Uterus (tissue), 4 donors: ENCODE measurements at places on chromosomes 2 and 18.

DNA sequence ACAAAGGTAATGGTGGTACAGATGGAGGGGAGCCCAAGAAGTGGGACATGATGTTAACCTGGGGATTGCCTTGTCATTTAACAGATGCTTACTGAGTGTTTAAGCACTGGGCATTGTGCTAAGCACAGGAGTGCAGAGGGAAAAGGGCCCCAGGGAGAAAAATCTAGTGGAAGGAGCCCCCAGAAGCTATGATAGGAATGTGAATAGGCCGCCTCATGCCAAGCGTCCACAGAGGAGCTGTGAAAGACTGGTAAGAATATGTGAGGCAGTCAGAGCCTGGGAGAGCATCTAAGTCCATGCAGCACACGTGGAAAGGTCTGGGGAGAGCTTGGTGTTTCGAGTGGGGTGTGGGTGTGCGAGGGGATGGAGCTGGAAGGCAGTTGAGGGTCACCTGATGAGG is 5.5 kb downstream of the ZNF532 start:
- no peaks in the 10 kb centered on the region for H3K36me3 ChIP-seq
- H3K4me1 ChIP-seq: no peaks in the 10 kb centered on the region
- no peak for DNase-seq

DNA sequence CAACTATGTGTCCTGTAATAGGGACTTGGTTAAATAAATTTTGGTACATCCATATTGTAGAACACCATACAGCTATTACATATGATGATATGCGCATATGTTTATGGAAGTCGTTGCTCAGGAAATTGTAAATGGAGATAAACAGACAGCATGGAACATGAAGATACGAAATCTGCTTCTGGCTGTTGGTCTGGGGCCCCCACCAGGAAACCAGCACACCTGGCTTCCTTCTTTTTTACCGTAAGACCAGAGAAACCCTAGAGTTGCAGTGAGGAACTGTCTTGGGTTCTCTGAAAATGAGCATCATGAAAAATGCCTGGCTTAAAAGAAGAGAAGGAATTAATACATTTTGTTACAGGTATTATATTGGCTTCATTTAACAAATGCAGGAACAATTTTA is 40.8 kb downstream of the SPTBN1 start:
- H3K36me3 ChIP-seq: no peaks in the 10 kb centered on the region
- peaks cover 21% of the 10 kb centered on the region for H3K4me1 ChIP-seq
- H3K27me3 ChIP-seq: no peaks in the 10 kb centered on the region
- no peak for DNase-seq
- no peak overlapping the region for H3K4me3 ChIP-seq

DNA sequence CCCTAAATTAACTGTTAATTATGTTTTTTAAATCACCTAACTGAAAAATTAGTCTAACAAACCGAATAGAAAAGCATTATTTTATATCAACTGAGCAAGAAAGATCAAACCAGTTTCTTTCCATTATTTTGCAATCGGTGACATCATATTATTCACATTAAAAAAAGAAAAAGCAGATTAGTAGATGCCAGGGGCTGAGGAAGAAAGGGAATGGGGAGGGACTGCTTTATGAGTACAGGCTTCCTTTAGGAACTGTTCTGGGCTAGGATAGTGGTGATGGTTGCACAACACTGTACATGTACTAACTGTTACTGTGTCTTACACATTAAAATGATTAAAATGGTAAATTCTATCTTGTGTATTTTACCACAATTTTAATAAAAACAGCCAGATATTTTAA is 59.3 kb downstream of the COBLL1 start:
- H3K4me1 ChIP-seq: no peaks in the 10 kb centered on the region
- DNase-seq: no peak
- H3K27ac ChIP-seq: peak overlapping the region; percentile 48
- no peaks in the 10 kb centered on the region for H3K27me3 ChIP-seq

GRCh38 chr18:35024965-35025364 is 16.2 kb upstream of the MAPRE2 start:
- no peaks in the 10 kb centered on the region for H3K27me3 ChIP-seq
- DNase-seq: peak; percentile 85
- no peak overlapping the region for H3K27ac ChIP-seq
- H3K36me3 ChIP-seq: no peaks in the 10 kb centered on the region
- H3K4me1 ChIP-seq: no peaks in the 10 kb centered on the region

DNA sequence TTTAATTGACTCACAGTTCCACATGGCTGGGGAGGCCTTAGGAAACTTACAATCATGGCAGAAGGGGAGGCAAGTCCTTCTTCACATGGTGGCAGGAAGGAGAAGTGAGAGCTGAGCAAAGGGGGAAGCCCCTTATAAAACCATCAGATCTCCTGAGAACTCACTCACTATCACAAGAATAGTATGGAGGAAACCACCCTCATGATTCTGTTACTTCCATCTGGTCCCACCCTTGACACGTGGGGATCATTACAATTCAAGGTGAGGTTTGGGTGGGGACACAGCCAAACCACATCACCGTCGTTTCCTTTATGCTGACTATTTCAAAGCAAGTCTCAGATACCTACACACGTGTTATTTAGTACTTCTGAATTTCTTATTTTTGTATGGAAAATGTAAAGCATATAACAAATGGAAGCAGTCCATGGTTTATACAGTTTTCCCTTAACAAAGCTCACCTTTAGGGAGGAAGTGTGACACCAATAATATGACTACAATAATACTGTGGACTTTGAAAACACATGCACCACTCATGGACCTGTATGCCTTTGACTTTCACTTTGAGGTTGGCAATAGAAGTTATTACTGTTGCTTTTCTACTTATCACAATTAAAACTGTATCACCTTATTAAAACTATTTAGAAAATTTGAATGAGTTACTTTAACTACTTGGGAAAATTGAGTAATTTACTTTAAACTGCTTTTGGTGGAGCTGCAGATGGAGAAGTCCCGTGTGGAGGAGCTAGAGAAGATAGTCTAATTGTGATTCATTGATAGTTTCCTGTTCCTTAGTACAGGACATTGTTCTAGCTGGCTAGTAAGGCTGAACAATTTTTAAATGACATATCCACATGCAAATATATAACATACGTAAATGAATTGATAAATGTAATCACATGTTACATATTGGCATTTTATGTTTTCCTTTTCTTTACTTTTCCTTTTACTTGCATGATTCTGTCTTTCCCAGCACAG is 37.3 kb downstream of the MTCL1 start:
- no peak for DNase-seq
- no peak overlapping the region for H3K27ac ChIP-seq
- H3K36me3 ChIP-seq: no peaks in the 10 kb centered on the region

GRCh38 chr2:132547090-132547687 is 122.8 kb downstream of the LYPD1 start:
- no peak overlapping the region for H3K27ac ChIP-seq
- H3K4me3 ChIP-seq: no peak overlapping the region
- DNase-seq: no peak
- no peaks in the 10 kb centered on the region for H3K4me1 ChIP-seq

DNA sequence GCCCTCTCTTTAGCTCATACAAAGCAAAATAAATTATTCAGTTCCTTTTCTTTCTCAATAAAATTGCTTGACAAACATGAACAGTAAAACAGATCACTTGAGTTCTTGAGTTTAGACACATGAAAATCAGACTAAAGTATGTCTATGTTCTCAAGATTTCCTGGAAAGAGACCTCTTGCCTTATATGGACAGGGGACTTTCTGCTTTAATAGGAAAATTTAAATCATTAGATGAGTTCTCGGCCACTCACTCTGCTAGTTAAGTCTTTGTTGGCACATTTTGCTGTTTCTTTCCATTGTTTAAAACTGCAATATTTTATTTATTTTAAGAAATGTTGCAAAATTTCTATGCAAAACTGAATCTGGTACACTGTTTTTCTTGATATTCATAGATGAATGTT is 207.8 kb downstream of the RND3 start:
- H3K4me1 ChIP-seq: no peaks in the 10 kb centered on the region
- no peak for DNase-seq
- no peaks in the 10 kb centered on the region for H3K36me3 ChIP-seq
- no peak overlapping the region for H3K27ac ChIP-seq
- H3K27me3 ChIP-seq: no peaks in the 10 kb centered on the region

DNA sequence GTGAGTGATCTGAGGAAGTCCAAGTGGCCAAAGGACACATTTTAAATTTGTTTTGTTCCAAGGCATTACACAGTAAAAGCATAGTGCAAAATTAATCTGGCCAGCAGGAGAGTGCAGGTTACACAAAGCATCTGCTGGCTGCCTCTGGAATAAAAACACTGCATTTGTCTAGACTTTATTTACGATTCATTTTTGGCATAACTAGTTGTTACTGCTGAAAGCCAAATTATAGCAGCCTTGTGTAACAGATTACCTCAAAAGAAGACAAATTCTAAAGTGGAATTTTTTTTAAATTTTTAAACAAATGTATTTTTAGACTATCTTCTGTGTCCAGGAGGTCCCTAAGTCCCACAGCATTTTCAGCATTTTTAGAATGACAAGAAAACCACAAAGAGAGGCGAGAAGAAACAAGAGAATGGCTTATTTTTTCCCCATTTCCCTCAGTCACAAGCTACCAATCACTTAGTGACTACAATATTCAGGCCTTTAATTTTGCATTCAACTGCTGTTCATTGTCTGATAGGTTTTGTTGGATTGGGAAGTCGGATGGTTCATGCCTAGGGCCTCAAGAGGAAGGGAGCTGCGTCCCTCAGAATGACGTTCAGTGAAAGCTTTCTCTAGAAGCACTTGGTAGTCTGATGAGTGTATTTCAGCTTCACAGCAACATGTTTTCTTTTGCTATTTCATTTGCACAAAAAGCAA is 46.0 kb downstream of the TMEFF2 start:
- H3K4me3 ChIP-seq: no peak overlapping the region
- H3K36me3 ChIP-seq: no peaks in the 10 kb centered on the region
- DNase-seq: no peak

DNA sequence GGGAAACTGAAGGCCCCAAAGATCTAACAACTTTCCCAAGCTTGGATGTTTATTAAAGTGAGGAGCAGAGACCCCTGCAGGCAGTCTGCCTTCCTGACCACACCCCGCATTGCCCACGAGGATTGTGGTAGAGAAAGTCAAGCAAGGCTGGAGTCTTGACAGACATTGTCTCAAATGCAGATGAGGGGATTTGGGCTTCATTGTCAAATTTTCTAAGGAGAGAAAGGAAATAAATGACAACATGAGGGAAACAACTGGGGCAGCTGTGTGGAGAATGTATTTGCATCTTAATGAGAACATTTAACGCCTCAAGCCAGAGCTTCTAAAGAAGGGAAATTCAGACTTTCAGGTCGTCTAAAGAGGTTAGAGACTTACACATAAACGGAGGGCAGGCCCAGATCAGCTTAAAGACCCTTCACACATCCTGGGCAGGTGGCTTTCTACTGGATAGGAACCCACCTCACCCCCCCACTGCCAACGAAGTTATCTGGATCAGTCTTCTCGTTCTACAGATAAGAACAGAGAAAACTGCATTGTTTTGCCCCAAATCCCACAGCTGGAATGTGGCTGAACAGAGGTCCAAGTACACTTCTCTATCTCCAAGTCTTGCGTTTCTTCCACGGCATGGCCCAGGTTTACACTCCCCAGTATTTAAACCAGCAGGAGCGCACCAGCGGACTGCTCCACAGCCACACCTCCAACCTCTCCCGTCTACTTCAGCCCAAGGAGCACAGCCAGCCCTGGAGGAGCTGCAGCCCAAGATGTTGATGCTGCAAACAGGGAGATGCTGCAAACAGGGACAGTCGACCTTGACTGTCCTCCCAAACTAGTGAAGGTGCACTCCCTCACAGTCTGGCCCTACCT is 16.2 kb upstream of the SCG2 start:
- H3K27me3 ChIP-seq: no peaks in the 10 kb centered on the region
- no peak overlapping the region for H3K27ac ChIP-seq
- no peaks in the 10 kb centered on the region for H3K36me3 ChIP-seq
